NCI-H187 treated with DMSO at 0.1 percent for 48 hours (cell line): ENCODE measurements at places on chromosomes 12 and 14.

GRCh38 chr12:72586456-72586855 lies 314.3 kb downstream of the TRHDE start:
- DNase-seq, result no peak

- DNase-seq, result no peak
These were observed 479.8 kb downstream of the ZFP36L1 start for GRCh38 chr14:68312884-68313610.

GRCh38 chr14:50312734-50313054 lies 570 bp downstream of the DMAC2L start:
- no peak for DNase-seq

- no peak for DNase-seq
These were observed 48.6 kb downstream of the CACNA1C start for GRCh38 chr12:2101359-2101758.

GRCh38 chr12:75709503-75709902 lies 198.1 kb upstream of the KRR1 start:
- DNase-seq, result no peak

- no peak for DNase-seq
These were observed 1090.5 kb downstream of the TRHDE start for GRCh38 chr12:73362666-73363065.

DNA sequence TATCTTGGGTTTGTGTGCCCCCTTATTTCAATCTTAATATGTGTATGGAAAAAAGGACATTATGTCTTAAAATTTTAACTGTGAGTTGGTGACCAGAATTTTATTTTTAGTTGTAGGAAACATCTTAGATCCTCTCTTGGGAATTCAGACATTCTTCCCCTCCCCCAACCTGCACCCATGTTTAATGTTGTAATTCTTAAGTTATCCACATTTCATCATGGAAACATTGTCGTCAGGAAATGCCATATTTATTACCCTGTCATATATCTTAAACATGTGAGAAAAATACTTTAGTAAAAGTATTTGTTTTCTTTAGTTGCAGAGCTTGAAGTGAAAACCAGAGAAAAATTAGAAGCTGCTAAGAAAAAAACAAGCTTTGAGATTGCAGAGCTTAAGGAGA lies 30.3 kb downstream of the YEATS4 start:
- no peak for DNase-seq

DNA sequence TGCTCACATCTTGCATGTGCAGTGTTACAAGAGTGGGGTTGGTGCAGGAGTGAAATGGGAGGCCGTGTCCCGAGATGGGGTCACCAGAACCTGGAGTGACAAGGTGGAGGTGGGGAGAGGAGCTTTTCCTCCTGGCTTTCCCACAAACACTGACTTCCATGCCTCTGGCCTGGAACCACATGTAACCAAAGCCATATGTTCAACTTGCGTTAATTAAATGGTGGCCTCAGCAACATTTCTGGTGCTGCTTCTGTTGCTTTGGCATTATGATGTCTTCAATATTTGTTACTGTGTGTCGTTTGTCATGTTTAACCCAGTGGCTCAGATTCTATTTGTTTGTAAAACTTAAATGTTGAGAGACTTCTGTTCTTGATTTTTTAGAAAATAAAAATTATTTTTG lies 110.2 kb downstream of the VCPKMT start:
- no peak for DNase-seq

GRCh38 chr12:52259657-52260243 lies 14.7 kb upstream of the KRT86 start:
- no peak for DNase-seq
